ENCODE measurements at places on chromosomes 3 and 15.
A peak's percentile ranks its signal among the peaks of the same experiment; 100 is the strongest.

- peak; percentile 22 for ATAC-seq
Observed at GRCh38 chr15:85500060-85500708, 119.8 kb downstream of the AKAP13 start.

DNA sequence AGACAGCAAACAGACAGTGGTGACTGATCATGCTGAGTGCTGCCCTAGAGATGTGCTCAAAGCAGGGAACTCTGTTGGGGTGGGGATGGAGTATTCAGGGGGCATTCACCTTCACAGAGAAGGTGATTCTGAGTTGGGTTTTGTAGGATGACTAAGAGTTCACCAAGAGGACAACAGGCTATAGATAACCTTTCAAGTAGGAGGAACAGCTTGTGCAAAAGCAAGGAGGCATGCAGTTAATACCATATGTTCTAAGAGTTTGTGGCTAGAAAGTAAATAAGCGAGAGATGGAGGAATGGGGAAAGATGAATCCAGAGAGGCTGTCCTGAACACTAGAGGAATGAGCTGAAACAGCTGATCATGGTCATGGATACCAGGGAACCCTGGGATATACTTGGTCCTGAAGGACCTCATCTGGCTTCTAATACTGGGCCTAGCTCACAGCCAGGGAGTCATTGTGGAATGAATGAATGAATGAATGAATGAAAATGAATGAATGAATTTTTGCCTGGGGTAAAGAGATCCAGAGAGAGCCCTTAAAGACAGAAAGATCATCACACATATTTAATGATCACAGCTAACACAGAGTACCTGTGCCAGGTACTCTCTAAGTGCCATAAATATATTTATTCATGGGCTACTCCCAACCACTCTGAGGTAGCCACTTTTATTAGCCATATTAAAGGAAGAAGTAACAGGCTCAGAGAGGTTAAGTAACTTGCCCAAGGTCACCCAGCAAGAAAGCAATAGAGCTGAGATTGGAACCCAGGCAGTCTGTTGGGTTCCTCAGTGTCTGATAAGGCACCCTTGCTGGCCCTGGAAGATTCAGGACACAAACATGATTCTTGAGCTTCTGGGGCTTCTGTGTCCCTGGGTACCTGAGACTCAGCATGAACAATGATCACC lies 22.0 kb downstream of the SMAD6 start:
- no peak for ATAC-seq

GRCh38 chr3:40292637-40293349 lies 16.7 kb upstream of the EIF1B start:
- no peak for ATAC-seq

DNA sequence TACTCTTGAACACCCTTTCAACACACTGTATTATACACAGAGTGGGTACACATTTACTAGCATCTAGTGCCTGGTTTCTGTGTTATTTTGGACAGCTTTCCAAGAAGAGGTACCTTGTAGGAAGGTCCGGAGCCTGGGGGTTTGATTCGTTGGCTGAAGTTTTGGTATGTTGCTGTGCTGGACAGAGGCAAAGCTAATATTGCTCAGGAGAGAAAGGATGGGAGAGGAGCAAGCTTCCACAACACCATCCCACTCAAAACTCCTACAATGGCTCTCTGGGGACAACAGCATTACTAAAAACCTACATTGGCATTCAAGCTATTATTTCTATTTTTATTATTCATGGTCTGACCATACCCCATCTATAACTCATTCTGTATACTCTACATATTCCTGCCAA lies 1.1 kb upstream of the LYSMD2 start:
- ATAC-seq = no peak

- peak; percentile 78 for ATAC-seq
Observed at GRCh38 chr3:155744626-155745324, at the start of gene PLCH1. Gene PLCH1, minus strand, starts transcription at chr3:155745071. Its CDS starts 40,847 bp downstream, at chr3:155704224.

GRCh38 chr15:83694536-83694935 lies 40.6 kb downstream of the ADAMTSL3 start:
- ATAC-seq = no peak

GRCh38 chr15:39156166-39156565 lies 424.7 kb upstream of the THBS1 start:
- ATAC-seq = no peak

- ATAC-seq = no peak
Observed at GRCh38 chr3:188360364-188360881, 206.5 kb downstream of the LPP start.

DNA sequence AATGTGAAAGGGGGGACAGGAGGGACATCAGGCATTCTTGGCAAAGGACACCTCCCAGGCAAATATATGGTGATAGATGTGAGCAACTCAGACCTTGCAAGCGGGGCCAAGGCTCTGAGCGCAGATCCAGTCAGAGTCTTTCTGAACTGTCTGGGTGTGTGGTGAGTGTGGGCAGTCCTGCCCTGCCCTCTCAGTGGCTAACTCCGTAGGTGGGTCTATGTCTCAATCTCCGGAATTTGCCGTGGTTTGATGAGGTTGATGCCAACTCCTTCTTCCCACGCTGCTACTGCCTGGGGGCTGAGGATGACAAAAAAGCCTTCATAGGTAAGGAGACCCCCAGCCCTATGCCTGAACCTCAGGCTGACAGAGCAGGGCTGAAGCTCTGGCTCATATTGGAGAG lies 7.4 kb downstream of the TTLL3 start:
- ATAC-seq = no peak

DNA sequence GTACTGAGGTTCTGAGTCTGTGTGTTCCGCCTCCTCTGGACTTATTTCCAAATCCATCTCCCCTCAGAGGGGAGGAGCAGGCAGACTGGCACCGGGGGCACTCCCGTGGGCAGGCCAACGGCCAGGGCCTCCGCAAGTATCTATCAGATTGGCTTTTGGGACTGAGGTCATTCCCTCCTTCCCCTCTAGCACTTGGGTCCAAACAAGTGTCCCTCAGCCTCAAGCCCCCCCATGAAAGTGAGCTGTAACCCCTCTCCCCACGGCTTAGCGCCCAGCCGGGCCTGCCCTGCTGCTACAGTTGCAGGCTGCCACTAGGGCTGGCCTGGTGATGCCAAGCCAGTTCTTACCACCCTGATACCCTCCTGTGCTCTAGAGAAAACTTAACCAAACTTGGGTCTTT lies 17.4 kb downstream of the ITGA11 start:
- no peak for ATAC-seq

- ATAC-seq = no peak
Observed at GRCh38 chr15:51160484-51160883, 65.8 kb upstream of the TNFAIP8L3 start.

- ATAC-seq = no peak
Observed at GRCh38 chr3:25468866-25469319, 40.8 kb downstream of the RARB start.

- no peak for ATAC-seq
Observed at GRCh38 chr3:37319784-37320183, 145.4 kb upstream of the LRRFIP2 start.

DNA sequence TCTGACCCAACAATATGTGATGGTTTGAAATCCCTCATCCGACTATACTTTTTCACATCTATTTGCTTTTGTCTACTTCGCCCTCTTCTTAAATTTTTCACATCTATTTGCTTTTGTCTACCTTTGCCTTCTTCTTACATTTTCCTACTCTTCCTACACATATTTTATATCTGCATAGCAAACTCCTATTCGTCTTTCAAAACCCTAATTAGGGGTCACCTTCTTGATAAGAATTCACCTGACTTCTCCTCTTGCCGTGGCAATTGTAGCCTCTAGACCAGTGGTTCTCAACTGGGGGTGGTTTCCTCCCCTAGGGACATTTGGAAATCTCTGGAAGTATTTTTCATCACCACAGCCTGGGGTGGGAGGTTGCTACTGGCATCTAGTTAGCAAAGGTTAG lies 607.4 kb downstream of the NTRK3 start:
- no peak for ATAC-seq

DNA sequence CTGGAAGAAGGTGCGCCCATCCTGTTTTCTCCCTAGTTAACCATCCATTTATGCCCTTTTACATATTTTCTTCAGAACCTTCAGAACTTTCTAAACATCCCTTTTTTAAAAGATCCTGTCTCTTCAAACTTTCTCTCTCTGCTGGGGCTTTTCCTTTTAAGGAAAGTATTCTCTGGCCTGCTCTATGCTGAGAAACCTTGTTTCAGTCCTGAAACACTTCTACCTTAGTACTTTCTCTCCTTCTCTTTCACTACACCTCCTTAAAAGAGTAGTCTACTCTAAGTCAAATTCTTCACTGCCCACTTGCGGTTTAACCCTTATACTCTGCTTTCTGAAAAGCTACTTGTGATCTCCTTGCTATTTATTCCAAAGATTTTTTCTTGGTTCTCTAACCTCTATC lies 65.6 kb upstream of the SLC12A8 start:
- no peak for ATAC-seq

DNA sequence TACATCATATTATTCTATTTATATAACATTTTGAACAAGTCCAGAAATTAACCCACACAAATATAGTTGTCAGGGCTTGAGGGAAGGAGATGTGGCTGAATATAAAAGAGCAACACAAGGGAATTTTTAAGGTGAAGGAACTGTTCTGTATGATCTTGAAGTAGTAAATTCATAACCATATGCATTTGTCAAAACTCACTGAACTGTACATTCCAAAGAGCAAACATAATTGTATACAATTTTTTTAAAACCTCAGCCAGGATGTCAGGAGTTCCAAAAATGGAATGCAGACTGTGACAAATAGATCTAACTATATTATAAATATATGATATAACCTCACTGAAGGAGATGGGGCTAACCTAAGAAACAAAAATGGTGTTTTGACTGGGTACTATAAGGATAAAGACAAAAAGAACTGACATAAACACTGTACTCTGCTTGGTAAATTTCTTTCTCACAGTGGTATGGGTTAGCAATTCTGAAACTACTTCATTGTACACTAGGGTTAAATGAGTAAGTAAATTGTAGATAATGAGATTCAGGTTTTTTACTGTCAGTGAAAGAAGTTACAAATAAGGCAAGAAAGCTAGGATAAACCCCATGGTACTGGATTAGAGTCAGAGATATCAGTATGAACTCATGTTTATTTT lies 14.4 kb downstream of the GOLGB1 start:
- ATAC-seq = no peak

- no peak for ATAC-seq
Observed at GRCh38 chr3:119898478-119899191, 116.7 kb downstream of the NR1I2 start.

DNA sequence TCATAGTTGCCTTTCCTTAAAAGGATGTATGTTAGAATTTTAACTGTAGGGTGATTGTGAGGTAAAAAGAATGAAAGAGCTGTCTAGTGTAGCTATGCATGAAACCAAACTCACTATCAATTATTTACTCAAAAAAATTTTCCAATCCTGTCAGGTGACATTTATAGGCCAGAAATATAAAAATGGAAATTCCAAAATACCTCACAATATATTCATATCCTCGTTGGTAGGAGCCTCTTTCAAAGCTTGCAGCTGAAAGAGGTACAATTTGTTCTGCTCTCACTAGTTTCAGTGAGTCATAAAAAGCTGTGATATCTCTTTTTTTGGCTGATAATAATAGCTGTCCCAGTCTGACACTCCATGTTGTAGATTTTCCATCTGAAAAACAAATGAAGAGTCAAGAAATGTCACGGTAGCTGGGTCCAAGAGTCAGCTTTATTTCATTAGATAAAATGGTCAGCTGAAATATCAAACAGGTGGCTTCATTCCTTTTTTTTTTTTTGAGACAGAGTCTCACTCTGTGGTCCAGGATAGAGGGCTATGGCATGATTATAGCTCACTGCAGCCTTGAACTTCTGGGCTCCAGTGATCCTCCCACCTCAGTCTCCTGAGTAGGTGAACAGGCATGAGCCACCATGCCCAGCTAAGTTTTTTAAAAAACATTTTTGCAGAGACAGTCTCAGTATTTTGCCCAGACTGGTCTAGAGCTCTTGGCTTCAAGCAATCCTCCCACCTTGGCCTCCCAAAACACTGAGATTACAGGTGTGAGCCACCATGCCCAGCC lies 50.8 kb upstream of the XRN1 start:
- ATAC-seq = no peak

DNA sequence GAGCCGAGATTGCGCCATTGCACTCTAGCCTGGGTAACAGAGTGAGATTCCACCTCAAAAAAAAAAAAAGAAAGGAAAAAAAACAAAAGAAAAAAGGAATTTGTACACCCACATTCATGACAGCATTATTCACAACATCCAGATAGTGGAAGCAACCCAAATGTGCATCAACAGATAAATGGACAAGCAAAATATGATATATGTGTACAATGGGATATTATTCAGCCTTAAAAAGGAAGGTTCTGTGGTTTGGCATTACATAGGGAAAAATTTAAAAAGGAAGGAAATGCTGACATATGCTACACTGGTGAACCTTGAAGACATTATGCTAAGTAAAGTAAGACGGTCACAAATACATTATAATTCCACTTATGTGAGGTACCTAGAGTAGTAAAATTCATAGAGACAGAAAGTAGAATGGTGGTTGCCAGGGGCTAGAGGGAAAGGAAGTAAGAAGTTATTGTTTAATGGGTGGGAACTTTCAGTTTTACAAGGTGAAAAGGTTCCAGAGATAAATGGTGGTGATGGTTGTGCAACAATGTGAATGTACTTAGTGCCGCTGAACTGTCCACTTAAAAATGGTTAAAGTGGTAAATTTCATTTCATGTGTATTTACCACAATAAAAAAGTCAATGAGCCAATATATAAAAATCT lies 118.5 kb downstream of the MYLK start:
- ATAC-seq = no peak

- no peak for ATAC-seq
Observed at GRCh38 chr3:136161516-136161915, 34.6 kb downstream of the MSL2 start.

DNA sequence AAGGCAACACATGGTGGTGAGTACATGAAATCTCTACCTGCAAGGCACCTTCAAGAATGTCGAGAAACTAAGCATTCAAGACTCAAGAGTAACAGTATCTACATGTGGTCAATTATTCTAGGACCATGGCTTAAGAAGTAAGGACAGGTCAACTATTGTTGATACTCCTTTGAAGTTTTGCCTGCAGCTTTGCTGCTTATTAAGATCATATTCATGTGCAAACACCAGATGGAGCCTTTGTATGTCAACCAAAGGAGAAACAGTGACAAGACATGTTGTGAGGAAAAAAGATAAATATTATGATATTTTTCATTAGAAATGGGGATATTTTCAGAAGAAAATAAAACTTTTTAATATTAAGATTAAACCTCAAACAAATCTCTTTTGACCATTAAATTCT lies 52.3 kb upstream of the FGF7 start:
- ATAC-seq = no peak

- peak; percentile 88 for ATAC-seq
Observed at GRCh38 chr15:81312790-81313543, 11.0 kb downstream of the STARD5 start.

GRCh38 chr3:75737831-75738493 lies 47.4 kb downstream of the ZNF717 start:
- ATAC-seq = no peak

GRCh38 chr3:10010421-10010877 lies 15.8 kb upstream of the FANCD2 start:
- peak; percentile 4 for ATAC-seq

Data from esophagus mucosa (tissue), 1 donor.